ENCODE measurements at places on chromosomes 7 and 10.

- DNase-seq = no peak
Measured at GRCh38 chr10:129909080-129909479, 55.0 kb downstream of the EBF3 start.

DNA sequence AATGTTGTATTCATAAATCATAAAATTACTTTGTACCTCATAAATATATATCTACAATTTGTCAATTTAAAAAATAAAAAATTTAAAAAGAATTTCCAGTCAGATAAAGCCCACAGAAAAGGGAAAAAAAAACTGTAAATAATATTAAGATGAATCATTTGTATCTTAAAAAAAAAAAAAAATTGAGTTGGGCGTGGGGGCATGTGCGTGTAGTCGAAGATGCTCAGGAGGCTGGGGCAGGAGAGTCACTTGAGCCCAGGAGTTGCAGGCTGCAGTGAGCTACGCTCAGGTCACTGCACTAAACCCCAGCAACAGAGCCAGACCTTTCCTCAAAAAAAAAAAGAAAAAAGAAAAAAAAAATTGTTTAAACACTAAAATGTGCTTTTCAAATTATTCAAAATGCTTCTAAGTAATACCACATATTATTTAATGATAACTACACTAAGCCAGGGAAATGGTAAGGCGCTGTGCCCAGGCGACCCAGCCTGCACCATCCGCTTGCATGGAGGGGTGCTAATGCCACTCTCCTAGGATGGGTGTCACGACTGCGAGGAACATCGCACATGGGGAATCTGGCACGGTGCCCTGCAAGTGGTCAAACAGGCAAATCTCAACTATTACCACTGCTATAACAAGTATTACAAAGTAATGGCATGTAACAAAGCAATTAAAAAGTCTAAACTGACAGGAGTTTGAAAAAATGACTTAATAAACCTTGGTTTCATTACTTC is 15.4 kb downstream of the GLUD1 start:
- DNase-seq = no peak

GRCh38 chr10:1178506-1178905 is 122.3 kb downstream of the WDR37 start:
- DNase-seq = no peak

DNA sequence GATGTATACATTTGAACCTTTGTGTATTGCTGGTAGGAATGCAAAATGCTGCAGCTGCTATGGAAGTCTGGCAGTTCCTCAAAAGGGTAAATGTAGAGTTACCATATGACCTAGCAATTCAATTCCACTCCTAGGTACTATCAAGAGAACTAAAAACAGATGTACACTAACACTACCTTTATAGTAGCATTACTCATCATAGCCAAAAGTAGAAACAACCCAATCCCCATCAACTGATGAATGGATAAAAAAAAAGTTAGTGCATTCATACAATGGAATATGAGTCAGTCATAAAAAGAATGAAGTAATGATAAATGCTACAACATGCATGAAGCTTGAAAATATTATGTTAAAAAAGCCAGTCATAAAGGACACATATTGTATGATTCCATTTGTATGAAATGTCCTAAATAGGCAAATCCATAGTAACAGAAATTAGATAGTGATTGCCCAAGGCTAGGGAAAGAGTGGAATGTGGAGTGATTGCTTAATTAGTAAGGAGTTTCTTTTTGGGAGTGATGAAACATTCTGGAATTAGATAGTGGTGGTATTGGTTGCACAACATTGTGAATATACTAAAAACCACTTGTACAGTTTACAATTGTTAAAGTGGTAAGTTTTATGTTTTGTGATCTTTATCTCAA is 96.4 kb upstream of the AOAH start:
- peak; percentile 98 for DNase-seq

DNA sequence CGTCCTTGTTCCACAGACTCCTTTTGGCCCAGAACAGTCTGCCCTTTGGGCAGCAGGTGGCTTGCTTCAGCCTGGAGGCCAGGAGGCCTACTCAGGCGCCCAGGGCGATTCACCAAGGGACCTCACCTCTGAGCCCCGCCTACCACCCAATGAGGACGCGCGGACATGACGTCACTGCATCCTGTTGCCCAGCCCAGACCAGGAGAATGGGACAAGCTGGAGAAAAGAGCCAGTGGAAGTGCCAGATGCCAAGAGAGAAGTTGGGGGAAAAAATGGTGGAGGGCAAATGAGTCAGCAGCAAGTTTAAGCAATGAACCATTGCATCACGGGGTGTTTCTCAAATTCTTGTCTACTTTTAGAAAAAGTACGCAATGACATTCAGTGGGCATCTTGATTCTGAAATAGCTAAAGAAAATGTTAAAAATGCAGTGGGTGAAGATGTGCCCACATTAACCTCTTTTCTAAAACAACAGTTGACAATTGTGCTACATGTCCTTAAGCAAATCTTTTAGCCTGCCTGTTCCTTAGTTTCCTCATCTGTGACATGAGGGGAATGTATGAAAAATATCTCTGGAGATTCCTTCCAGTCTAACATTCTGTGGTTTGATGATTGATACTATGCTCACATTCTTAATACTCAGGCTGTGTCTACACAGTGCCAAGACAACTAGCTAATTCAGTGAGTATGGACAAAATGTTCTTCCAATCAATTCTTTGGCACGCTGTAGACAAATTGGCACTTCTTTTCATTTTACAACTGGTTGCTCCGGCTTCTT is 23.9 kb upstream of the LEP start:
- DNase-seq = peak; percentile 97

DNA sequence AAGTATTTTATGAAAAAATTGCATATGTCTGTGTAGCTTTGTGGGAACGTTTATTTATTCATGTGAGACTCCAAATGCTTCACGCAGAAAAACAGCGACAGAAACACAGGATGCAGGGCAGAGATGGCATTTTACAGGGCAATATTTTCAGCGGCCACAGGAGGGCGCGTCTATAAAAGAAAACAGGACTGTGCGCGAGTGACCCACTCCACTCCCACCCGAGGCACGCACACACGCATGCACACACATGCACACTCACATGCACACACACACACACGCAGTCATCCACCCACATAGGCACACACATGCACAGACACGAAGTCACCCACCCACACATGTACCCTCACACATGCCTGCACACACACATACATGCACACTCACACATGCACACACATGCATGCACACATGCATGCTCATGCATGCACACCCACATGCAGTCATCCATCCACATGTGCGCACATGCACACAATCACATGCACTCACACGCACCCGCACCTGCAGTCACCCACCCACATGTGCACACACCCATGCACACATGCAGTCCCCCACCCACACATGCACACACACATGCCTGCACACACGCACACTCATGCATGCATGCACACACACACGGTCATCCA is 96.3 kb downstream of the DNAJB6 start:
- no peak for DNase-seq

- no peak for DNase-seq
Measured at GRCh38 chr7:50653126-50653864, 88.1 kb upstream of the DDC start.

GRCh38 chr7:55081472-55082227 is 62.8 kb downstream of the EGFR start:
- no peak for DNase-seq

- peak; percentile 47 for DNase-seq
Measured at GRCh38 chr10:103149991-103150622, 43.0 kb downstream of the NT5C2 start.

DNA sequence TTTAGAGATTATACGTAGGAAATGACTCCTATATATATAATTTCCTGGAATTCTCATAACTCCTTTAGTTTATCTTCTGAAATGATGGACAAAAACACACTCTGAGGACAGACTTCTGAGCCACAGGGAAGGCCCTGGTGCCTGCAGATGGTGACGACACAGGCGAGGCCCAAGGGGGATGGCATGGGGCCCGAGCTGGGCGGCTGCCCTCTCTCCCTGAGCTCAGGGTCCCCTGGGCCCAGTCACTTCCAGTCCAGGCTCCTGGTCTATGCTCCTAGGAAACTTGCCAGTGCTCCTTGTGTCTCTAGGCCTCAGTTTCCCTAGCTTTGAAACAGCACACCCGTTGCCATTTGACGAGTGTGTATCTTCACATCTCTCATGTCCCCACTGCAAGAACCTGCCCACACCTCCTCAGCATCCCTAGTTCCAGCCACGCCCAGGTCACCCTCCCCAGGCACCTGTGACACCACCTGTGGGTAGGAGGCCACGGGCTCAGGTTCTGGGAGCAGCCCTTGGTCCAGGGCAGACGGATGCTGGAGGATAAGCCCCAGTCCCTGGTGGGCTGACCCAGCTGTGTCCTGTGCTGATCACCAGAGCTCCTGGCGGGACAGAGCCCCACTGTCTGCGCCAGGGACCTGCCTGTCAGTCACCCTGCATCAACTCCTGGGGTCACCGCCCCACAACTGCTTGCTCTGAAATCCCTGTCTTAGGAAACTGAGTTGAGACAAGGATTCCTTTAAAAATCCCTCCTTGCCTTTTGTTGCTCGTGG is 23.4 kb upstream of the SHH start:
- DNase-seq = no peak

GRCh38 chr7:24936121-24936824 is 43.7 kb downstream of the OSBPL3 start:
- DNase-seq = peak; percentile 88

- DNase-seq = no peak
Measured at GRCh38 chr7:87188930-87189329, 30.6 kb downstream of the TMEM243 start.

DNA sequence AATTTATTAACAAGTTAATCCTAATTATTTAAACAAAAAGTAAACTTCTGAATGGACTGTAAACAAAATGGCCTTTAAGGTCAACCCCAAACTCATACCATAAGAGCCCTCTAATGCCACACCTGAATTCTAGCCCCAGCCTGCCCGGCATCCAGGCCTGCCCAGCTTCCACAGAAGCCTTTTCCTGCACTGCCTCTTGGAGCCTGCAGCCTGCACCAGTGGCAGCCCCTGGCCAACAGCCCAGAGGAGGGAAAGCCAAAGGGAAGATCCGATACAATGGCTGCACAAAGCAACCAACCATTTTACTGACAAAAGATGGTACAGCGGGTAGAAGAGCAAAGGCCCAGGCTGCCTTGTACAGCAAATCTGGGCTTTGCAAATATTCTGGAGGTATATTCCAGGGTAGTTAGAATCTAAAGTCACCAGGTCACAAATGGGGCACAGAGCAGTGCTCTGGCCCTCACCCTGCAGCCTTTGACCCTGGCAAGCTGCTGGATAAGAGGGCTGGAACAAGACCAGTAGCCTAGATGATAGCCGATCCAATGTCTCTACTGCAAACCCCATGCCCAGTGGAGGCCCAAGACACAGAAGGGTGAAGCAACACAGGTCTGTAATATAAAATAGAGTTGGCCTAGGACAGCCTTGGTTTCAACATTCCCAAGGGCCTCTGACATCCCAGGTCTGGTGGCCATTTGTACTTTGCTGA is 12.5 kb upstream of the CH25H start:
- DNase-seq = no peak

DNA sequence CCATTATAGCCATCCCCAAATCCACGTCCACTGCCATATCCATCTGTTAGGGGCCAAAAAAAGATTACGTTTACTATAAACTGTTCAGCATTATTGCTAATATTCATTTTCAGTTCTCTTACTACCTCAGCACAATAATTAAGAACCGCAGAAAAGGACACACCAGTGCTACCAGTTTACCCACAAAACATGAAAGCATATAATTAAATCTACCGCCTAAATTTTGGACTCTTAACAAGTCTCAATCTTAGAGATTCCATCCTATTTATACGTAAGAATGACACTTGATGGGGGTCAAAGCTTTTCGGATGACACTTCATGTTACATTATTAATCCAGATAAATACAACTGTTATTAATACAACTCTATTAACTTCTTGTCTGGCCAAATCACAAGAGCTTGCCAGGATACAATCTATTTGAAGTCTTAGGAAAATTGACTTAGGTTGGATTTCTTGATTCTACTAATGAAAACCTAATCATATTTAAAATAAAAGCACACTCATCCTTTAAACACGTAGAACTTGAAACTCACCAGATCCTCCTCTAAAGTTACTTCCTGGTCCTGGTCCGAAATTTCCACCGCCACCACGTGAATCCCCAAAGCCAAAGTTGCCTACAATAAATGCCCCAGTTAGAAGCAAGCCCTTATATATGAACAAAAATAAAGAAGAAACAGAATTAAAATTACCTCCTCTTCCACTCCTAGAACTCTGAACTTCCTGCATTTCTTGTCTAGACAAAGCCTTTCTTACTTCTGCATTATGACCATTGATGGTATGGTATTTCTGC is 4.5 kb downstream of the HNRNPA2B1 start:
- DNase-seq = no peak

GRCh38 chr7:64907641-64908326 is 4.7 kb downstream of the ZNF273 start:
- no peak for DNase-seq

- DNase-seq = no peak
Measured at GRCh38 chr7:78769481-78770101, 683.9 kb downstream of the MAGI2 start.

DNA sequence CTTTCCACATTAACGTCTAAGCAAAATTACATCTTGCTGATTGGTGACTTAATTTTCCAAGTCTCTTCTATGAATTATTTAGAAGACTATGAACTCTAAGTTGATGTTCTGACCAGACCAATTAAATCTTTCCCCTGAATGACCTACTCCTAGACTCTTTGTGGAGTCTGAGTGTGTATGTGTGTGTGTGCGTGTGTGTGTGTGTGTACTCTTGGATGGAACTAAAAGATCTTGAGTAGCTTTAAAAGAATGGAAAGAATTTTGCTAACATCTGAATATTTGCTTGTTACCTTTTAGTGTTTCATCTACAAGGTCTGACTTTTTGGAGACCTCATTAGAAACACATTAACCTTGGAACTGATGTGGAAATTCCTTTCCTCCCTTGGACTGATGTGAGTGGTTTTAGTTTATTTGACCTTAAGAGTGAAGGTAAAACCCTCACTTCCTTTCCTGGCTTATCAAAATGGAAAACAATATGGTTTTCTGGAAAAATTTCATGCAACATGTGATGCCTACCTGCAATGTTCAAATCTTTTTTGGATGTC is 257.1 kb downstream of the GATA3 start:
- no peak for DNase-seq

DNA sequence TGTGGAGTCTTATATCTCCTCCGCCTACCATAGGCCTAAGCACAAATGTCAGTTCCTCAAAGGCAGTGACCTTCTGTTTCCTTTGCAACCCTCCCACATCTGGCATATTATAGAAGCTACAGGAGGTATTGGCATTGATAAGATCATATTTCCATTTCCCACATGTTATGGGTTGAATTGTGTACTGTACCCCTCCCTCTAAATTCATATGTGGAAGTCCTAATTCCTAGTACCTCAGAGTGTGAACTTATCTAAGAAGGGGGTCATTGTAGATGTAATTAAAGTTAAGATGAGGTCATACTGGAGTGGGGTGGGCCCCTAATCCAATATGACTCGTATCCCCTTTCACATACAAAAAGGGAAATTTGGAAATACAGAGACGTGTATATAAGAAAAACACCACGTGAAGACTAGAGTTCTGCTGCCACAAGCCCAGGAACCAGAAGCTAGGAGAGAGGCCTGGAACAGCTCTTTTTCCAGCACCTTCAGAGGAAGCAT is 6.1 kb upstream of the LAMB4 start:
- DNase-seq = no peak

- no peak for DNase-seq
Measured at GRCh38 chr10:103699611-103700435, 155.6 kb downstream of the SH3PXD2A start.
